ENCODE measurements at places on chromosomes 11 and 22.
A peak's percentile ranks its signal among the peaks of the same experiment; 100 is the strongest.

DNA sequence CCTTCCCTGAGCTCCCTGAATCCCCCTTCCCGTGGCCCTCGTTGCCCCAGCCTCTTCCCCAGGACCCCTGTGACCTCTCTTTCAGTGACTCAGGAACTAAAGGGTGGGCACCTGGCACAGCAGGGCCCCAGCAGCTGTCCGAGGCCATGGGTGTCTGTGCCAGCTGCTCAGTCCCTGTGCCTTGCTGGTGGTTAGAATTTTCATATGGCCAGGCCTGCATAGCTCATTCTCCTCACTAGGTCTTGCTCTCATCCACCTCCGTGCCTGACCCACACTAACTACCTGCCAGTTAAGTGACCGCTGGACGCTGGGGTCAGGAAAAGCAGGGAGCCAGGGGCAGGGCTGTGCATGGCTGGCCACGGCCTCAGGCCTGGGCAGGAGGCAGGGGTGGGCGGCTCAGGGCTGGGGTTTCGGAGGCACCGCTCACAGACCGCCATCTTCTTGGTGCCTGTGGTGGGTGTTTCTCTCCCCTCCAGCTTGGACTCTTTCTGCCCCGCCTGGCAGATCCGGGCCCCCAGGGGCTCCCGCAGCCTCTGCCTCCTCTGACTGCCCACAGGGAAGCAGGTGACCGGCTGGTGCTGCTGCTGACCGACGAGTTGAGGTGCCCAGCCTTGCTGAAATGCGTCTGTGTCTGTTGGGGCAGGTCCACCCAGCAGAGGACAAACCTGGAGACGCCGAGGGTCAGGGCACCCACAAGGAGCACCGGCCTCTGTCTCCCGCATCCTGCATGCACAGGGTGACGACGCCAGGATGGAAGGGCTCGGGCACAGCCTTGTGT is 20.3 kb downstream of the MRGPRD start:
- DNase-seq = no peak

- no peak for DNase-seq
Observed at GRCh38 chr11:58471892-58472291, 29.9 kb upstream of the OR5B12 start.

DNA sequence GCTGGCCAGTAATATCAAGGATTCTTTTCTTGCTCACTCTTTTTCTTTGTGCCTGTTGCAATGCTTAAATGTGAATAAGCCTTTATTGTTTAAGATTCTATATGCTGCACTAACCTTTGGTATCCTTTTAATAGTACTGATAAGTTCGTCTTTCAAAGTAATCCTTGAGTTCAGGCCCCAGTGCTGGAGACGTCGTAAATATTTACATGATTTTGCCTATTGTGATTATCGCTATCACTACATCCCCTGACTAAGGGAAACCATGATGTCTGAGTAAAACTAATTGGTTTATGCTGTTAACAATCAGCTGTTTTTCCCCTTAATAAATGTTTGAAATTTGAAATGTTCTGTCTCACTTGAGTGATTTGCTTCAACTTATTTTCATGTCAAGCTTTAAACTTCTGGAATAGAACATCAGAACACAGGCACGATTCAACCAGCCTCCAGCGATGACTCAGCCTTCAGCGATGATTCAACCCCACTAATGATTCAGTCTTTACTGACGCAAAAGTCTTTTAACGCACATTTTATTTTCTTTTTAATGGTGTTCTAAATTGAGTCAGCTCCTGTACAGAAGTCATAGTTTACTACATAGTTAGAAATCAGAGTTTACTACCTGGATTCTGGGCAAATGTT is 3.9 kb downstream of the HTATIP2 start:
- DNase-seq = peak; percentile 12

DNA sequence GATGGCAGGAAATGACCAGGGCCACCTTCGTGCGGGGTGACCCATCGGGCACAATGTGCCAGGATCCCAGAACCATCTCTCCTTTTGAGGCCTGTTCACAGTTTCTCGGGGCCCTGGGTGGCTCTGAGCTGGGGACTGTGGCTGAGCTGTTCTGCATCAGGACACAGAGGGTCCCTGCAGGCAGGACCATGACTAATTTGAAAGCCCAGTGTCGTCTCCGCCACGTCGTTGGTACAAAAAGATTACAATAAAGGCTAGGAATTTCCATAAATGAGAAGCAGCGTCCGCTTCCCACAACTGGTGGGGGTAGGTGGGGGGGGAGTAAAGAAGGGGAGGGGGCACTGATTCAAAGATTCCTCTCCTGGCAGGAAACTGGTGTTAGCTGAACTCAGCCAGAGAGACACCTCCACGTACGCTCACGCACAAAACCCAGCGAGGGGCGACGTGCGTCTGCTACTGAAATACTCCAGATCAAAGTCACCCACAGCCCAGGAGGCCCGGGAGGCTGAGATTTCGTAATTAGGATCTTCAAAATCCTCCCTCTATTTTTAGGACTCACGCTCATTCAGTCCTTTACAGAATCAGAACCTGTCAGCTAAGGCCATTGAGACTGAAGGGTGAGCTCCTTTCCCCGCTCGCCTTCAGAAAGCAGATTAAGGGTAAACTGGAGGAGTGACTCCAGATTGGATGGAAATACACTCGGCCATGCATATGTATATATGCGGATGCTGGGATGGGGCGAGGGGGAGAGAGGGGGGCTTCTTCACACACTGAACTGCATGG is 11.0 kb downstream of the MN1 start:
- DNase-seq = no peak

DNA sequence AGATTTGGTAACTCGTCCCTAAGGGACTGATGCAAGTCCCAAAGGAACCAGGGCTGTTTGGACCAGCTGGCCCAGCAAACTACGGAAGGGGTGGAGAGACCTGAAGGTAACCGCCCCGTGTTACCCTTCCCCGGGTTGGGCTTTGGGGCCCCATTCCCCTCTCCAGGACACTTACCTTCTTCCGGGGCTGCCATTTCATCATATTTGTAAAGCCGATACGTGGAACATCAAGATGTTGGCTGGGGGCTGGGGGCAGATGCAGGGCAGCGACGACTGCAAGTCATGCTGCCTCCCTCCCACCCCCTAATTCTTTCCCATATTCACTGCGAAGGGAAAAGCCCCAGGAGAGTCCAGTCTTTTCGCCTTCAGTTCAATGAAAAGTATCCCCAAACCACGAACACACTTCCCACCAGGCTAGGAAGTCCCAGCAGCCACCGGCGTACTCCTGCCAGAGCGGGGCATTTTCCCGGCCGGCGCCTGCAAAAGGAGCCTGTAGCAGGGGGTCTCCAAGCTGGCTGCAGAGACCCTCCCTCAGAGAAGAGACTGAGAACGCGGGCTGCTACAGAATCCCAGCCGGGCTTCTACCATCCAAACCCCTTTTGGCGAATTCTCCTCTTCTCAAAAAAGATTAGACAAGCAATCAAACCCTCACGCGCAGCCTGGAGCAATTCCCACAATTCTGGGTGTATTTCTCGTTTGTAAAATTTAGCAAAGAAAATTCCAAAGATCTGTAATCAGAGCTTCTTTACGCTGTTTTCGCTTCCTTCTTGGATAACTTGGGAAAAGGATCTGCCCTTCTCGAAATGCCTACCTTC is 236.7 kb downstream of the TTC28 start:
- DNase-seq = peak; percentile 51

- no peak for DNase-seq
Observed at GRCh38 chr11:131099013-131099412, 182.7 kb upstream of the SNX19 start.

DNA sequence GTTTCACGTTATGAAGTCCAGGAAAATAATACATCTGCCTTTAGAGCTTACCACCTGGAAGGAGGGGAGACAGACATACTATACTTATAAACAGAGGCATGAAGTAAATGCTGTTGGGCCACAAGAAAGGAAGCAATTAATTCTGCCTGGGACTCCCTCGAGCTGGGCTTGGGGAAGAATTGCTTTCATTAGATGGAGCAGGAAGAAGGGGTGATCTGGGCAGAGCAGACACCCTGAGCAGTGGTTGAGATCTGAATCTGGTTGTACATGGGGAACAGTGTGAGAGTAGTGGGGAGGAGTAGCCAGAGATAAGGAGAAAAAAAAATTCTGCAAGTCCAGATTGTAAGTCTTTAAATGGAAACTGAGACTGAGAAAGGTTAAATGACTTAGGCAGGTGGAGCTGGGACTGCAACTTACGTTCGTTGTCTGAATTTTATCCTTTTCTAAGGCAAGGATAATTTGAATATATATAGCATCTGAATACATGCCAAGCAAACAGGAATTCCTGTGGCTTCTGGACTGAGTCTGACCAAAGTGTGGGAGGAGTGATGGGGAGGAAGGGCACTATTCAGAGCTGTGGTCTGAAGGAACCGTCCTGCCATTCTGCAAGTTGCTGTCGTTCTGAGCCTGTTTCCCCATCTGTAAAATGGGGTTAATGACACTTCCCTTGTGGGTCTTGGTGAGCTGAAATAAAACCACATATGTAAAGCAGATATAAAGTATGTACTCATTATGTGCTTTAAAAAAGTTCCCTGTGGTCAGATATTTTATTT is 7.9 kb downstream of the NCAM1 start:
- DNase-seq = no peak

GRCh38 chr11:111312076-111312475 is 13.7 kb downstream of the POU2AF3 start:
- no peak for DNase-seq

- no peak for DNase-seq
Observed at GRCh38 chr22:44242946-44243724, 62.4 kb downstream of the PARVG start.

GRCh38 chr11:57158180-57158579 is 23.6 kb upstream of the LRRC55 start:
- no peak for DNase-seq

GRCh38 chr11:117318738-117319137 is 2.7 kb upstream of the BACE1 start:
- DNase-seq = no peak

- DNase-seq = peak; percentile 2
Observed at GRCh38 chr22:49564666-49565515, 262.8 kb downstream of the BRD1 start.

DNA sequence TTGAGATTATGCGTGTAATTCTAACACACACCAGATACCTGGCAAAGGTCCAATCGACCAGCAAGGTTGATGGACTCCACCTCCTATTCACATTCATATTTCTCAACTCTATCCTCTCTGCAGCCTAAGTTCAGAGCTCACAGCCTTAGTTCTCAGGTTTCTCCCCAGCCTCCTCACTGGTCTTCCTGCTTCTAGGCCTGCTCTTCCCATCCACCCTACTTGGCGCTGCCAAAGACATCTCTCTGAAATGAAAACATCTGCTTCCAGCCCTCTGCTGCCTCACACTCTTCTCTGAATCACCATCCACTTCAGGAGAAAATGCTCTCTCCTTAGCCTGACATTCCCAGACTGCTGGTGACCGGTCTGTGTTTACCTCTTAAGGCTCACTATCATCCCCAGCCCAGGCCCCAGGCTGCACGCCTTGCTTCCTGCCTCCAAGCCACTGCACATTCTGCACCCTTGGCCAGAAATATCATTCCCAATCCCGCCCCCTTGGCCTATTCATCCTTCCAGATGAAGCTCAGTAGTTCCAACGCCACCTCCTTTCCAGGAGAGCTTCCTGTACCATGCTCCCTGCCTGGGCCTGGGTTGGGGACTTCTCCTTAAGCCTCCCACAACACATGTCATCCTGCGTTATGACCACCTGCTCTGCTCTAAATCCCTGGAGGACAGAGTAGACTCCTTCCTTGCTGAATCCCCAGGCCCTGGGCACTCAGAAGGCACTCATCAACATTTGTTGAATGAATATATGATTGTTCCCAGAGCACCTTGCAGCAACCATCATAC is 3.5 kb downstream of the ARRB1 start:
- DNase-seq = no peak

GRCh38 chr11:35288817-35289541 is 130.4 kb downstream of the SLC1A2 start:
- DNase-seq = no peak

- DNase-seq = no peak
Observed at GRCh38 chr22:40572976-40573375, 63.5 kb downstream of the MRTFA start.

- no peak for DNase-seq
Observed at GRCh38 chr11:44286268-44286880, 23.6 kb downstream of the ALX4 start.

DNA sequence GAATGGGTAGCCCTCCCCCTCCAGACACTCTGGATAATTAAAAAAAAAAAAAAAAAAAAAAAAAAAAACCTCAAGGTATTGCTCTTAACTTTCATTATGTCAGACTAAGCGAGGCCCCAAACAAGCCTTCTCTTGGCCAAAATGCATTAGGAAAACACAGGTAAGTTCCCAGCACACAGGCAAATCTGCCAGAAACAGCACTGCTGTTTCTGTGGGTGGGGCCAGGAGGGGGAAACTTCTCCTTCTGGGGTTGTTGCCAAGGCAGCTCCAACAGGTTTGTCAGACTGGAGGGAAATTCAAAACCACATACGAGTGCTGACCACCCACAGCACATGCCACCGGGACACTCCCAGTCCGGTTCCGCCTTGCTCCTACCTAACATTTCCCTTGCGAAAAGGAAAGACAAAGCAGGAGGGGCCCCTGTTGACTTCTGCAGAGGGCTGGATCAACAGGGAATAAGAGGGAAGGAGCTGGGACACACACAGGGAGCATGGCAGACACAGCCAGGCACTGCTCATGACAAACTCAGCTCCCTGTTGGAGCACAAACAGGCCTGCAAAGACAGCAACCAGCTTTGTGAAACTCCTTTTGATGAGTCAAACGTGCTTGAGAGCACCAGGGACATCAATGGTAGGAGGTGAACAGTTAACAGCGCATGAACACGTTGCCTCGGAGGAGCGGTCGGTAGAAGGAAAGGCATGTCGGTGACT is 55.0 kb downstream of the MYH9 start:
- no peak for DNase-seq

DNA sequence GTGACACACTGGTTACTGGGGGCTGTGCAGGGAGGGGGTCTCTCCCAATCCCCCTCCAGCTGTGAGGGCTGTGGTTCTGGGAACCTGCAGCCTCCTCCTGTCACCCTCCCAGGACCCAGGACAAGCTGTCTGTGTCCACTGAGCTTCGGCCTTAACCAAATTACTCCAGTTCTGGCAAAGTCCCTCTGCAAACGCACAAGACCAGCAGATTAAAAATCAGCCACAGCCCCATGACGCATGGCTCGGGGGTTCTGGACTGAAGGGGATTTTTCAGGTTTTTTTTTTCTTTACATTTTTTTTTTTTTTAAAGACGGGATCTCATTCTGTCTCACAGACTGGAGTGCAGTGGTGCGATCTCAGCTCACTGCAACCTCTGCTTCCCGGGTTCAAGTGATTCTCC is 32.2 kb upstream of the A4GALT start:
- DNase-seq = no peak

- DNase-seq = no peak
Observed at GRCh38 chr11:19664886-19665548, 47.6 kb upstream of the NAV2 start.

Measured in gastrocnemius medialis (tissue), 4 donors.